IPS DF 6.9 (cell line): ENCODE measurements at places on chromosomes 1 and 21.

DNA sequence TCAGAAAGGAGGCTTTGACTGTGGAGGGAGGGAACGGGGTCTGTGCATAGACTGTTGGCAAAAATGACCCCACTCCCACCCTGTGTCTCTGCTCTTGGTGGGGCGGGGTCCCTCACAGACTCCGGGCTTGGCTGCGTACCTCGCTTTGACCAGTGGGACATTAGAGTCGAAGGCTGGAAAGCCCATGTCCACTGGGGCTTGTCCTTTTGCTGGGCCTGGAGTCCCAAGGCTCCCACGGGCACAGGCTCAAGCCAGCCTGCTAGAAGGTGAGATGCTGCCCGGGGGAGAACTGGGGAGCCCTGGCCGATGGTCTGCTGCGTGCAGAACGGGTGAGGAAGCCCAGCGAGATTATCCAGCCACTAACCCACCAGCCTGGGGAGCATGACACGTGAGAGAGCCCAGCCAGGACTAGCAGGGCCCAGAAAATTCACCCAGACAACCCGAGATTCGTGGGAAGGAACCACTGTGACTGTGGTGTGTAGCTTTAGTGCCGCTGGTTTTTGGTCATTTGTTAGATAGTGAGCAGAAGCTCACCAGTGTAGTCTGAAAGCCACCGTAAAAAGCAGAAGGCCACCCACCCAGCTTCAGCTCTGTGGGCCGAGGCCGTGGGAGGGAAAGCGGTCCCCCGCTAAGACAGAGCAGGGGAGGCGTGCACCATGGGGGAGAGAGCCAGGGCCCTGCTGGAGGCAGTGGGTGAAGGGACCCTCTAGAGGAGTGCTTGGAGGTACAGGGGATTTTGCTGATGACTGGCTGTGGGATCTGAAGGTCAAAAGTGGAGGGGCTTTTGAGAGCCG lies 78.3 kb upstream of the C1orf174 start:
- no peak for DNase-seq

DNA sequence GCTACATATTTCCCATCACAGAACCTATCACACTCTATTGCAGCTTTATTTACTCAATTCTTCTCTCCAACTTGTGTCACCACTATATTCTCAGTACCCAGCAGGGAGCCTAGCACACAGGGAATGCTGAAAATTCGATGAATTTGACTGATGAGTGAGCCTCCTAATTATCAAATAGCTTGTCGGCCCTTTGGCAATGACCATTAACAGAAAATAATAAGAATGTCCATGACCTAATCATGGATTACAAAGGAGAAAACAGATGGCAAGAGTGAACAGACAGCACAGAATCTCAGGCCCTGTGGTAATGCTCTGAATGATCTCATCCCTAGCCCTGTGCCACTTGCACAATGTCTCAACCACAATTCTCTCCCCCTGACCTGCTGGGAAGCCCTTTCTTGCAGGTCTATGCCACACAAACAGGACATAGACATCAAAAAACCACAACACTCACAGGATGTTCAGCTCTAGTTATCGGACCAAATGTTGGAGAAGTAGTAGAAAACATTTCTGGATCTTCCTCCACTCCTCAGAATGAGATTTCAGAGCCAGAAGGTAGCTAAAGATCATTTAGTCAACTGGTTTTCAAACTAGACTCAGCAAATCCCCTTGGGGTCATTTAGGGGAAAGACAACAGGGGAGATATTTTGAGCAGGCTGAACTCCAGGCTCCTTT lies 68.4 kb downstream of the LUZP1 start:
- no peak for DNase-seq

GRCh38 chr1:220300442-220301121 lies 28.3 kb upstream of the RAB3GAP2 start:
- DNase-seq: no peak

DNA sequence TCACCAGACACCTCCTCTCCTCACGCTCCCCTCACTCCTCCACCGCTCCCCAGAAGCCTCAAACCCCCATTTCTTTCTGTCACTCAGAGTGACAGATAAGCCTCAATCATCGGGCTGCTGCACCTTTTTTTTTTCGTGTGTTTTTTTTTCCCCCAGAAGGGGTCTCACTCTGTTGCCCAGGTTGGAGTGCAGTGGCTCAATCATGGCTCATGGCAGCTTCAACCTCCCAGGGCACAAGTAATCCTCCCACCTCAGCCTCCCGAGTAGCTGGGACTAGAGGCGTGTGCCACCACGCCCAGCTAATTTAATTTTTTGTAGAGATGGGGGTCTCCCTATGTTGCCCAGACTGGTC lies 1.2 kb upstream of the TMPRSS2 start:
- DNase-seq: no peak

DNA sequence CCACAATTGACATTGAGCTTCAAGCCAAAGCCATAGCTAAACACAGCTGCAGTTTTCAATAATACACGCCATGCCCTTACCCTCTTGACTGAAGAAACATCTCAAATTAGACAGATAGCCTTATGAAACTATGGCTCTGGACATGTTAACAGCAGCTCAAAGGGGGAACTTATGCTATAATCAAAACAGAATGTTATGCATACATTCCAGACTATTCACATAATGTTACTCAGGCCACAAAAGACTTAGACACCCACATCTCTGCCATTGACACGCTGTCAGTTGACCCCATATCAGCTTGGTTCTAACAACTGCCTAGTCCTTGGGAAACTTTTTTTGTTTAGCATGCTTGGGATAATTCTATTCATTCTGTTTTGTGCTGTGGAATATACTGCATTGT lies 2.3 kb upstream of the NENF start:
- no peak for DNase-seq

- no peak for DNase-seq
Measured at GRCh38 chr1:236142253-236143103, at the start of gene GPR137B. Gene GPR137B (plus strand): TSS chr1:236142539. CDS start chr1:236142623, 84 bp downstream.

DNA sequence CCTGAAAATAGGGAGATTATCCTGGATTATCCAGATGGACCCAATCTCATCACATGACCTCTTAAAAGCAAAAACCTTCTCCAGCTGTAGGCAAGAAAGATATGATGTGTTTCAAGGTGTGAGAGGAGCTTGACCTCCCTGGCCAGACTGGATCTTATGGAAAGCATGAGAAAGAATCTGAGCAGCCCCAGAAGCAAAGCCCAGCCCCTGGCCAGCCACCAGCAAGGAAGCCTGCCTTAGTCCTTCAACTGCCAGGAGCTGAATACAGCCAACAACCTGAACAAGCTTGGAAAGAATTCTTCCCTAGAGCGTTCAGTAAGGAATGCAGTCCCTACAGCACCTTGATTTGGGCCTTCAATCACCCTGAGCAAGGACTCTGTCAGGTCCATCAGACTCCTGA lies 375.0 kb upstream of the CHRM3 start:
- no peak for DNase-seq

GRCh38 chr1:102863704-102864103 lies 244.6 kb downstream of the COL11A1 start:
- no peak for DNase-seq

DNA sequence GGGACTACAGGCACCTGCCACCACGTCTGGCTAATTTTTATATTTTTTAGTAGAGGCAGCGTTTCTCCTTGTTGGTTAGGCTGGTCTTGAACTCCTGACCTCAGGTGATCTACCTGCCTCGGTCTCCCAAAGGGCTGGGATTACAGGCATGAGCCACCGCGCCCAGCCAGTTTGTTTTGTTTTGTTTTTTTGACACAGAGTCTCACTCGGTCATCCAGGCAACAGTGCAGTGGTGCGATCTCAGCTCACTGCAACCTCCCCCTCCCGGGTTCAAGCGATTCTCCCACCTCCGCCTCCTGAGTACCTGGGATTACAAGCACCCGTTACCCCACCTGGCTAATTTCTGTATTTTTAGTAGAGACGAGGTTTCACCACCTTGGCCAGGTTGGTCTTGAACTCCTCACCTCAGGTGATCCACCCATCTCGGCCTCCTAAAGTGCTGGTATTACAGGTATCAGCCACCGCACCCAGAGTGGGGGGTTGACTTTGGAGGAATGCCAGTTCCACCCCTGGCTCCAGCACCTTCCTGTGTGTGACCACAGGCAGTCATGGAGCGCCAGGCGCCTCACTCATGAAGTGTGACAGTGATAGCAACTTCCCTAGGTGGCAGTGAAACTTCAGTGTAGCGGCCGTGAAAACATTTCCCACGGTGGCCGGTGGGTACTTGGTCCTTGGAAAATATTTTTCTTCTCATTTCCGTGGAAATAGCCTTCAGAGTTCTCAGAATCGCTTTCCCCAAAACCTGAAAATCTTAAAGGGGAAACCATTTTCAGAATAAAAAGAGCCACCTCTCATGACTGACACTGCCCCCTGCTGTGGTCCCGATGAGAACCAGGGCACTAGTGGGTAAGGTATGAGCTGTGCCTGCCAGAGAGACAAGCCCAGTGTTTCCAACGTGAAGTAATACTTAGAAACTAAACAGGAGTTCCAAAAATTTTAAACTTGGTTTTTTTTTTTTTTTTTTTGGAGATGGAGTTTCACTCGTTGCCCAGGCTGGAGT lies 48.6 kb downstream of the WDR4 start:
- no peak for DNase-seq

DNA sequence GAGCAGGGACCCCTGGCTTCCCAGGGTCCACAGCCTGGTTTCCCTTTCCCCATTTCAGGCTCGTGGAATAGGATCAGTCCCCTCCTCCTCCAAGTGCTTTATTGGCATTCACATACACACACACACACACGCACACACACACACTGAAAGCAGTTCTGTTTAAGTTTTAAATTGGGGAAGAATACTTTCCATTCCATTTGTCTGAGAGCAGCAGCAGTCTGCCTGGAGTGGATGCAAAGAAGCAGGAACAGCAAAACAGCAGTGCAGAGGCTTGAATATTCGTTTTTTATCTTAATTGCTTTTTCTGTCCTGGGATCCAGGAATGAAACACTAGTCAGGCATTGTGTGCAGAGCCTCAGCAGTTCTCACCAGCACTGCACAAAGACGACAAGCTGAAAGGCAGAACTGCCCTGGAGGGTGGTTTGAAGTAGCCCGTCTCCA lies 7.1 kb downstream of the CYB561D1 start:
- no peak for DNase-seq

DNA sequence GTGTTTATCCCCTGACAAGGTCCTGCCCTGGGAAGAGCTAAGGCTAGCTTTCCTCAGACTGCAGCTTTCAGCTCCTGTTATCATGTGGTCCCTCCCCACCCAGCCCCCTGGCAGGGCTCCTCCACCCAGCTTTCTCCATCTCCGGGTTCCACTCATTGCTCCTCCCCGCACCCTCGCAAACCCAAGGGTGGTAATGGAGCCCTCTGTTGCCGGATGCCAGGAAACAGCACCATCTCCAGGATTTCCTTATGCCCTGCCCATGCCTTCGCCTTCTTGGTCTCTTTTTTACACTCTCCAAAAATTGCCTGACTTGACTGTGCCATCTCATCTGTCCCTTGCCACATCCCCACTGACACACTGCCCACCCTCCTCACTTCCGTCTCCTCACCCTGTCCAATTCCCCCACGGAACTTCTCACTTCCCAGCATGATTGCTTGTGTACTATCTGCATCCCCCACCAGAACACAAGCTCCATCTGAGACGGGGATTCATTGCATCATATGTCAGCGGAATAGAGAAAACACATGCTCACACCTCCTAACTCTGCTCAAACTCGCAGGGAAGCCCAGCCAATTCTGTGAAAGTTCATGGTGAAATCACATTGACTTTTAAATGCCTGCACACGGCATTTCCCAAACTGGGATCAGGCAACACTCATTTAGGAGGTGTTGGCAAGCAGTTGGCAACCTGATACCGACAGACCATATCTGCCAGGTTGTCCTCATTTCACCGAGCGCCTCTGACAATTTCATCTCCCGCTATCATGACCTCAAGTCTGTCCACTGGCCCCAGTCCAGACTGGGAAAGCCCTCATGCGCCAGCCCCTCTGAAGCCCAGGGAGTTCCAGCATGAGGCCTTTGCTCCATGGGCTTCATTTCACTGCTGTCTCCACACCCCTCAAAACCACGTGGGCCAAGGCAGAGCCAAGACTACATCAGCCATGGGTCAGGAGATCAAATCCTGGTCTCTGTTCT lies 201.1 kb downstream of the MATN1 start:
- no peak for DNase-seq

- no peak for DNase-seq
Measured at GRCh38 chr1:23475134-23475628, 8.8 kb downstream of the ASAP3 start.

- no peak for DNase-seq
Measured at GRCh38 chr1:6353955-6354658, 39.5 kb downstream of the ACOT7 start.

GRCh38 chr1:10727751-10728232 lies 68.7 kb downstream of the CASZ1 start:
- no peak for DNase-seq

GRCh38 chr1:219304227-219305226 lies 130.8 kb downstream of the LYPLAL1 start:
- DNase-seq: no peak

DNA sequence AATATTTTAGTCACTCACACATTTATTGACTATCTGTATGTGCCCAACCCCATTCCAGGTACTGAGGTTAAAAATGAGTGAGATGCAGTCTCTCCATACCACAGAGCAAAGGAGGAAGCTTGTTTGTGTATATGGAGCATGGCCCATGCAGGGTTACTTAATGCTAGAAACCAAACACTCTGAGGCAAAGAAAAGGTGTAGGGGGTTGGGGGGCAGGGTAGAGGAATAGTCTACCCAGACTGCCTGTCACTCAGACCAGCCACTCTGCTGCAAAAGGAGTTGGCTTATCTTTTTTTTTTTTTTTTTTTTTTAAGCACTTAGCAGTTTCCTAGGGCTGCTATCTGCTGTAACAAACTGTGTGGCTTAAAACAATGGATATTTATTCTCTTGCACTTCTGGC lies 19.8 kb downstream of the PGM1 start:
- no peak for DNase-seq

- no peak for DNase-seq
Measured at GRCh38 chr1:1111516-1112236, 4.2 kb downstream of the C1orf159 start.

DNA sequence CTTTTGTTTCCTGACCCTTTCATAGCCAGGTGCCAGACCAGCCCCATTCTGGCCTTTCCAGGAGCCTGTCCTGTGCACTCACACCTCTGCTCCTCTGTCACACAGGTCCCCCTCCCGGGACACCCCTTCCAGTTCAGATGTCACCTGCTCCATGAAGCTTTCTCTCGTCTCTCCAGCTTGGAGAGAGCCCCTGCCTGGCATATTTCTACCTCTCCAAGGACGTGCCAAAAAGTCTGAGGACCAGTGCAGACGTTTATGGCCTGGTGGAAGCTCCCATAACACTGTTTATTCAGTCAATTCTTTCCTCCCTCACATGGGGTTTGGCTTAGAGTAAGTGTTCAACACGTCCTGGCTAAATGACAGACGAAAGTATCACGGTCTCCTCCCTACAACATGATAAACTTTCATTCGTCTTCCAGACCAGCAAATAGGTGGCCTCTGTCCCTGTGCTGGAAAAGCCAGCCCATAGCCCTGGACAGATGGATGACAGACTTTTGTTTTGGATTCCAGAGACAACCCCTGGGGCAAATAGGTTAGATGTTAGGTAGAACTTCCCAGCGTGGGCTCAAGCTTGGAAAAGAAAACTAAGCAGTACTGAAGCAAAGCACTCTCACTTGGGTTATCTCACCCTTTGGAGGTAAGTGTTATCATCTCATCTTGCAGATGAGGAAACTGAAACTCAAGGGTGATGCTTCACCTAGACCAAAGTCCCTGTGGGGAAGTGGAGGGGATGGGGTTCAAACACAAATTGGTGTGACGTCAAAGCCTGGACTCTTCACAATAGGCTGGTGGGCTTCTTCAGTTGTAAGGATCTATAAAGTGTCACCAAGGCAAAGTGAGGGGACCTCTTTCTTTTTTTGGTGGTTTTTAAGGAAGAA lies 52.9 kb upstream of the ECE1 start:
- no peak for DNase-seq
